ENCODE measurements at places on chromosomes 16 and 17.

GRCh38 chr16:11213373-11213772 is 42.6 kb downstream of the SOCS1 start:
- DNase-seq = no peak

DNA sequence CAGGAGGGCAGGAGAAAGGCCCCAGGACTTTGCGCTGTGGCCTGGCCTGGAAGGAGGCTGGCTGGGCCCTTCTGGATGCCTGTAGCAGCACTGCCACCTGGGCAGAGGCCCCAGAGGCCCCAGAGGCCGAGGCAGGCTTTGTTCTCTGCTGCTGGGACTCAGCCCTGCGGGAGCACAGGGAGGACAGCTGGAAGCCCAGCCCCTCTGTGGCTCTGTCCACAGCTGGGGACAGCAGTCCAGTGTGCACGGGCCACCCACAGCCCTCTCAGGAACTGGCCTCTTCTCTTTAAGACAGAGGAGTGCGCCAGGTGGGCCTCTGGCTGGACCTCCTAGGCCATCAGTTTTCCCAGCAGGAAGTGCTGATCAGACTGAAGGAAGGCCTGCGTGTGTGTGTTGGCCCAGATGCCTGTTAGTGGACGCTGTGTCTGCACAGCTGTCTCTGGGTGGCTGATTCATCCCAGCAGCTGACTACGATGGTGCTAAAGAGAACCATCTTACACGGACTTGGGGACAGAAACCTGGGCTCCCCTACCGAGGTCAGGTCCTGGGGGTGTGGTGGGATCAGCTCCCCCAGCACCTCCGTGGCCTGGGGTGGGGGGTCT is 26.9 kb upstream of the ZNF750 start:
- DNase-seq = no peak

- DNase-seq = no peak
Observed at GRCh38 chr17:57356719-57357391, 100.5 kb downstream of the MSI2 start.

- DNase-seq = no peak
Observed at GRCh38 chr17:79246225-79247190, 171.9 kb downstream of the ENGASE start.

- no peak for DNase-seq
Observed at GRCh38 chr16:66154801-66155200, 211.7 kb upstream of the CDH5 start.

DNA sequence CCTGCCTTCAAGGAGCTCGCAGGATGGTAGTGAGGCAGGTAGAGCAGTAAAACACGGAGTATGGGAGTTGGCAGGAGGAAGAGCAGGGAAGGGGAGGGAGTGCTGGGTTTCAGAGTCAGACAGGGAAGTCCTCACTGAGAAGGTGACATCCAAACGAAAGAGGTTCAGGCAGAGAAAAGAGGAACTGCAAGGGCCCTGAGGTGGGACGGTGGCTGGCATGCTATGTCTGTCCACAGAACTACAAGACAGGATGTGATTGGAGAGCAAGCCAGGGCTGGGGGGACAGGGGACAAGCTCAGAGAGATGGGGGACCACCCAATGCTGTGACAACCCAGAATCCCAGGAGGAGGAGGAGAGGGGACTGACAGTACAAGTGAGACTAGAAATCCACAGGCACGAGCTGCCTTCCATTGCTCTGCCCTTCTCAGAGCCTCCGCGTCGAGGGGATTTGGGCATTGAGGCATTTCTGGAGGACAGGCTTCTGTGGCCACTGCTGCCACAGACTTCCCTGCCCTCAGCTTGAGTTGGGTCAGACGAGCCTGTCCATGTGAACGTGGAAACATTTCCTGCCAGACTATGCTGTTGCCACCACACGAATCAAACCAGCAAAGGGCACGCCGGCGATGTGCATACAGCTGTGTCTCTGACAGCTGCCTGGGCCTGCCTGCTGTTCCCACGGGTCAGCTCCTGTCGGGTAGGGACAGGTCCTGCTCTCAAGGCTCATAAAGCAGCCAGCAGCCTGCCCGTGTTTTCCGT is 100.1 kb downstream of the RAB11FIP4 start:
- DNase-seq = peak; percentile 59

DNA sequence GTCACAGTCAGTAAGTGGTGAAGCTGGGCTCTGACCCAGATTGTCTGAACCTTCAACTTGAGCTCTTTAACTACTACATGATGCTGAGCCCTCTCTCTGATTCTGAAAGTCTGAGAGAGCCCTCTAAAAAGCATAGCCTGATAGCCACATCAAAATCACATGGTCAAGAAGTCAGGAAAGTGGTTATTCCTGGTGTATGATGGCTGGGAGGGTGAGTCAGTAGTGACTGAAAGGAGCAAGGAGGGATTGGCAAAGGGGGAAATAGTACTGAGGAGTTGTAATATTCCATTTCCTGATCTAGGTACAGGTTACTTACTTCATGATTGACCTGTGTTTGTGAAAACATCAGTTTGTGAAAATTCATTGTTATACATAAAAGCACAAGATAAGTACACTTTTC is 89.1 kb downstream of the SSH2 start:
- DNase-seq = no peak

DNA sequence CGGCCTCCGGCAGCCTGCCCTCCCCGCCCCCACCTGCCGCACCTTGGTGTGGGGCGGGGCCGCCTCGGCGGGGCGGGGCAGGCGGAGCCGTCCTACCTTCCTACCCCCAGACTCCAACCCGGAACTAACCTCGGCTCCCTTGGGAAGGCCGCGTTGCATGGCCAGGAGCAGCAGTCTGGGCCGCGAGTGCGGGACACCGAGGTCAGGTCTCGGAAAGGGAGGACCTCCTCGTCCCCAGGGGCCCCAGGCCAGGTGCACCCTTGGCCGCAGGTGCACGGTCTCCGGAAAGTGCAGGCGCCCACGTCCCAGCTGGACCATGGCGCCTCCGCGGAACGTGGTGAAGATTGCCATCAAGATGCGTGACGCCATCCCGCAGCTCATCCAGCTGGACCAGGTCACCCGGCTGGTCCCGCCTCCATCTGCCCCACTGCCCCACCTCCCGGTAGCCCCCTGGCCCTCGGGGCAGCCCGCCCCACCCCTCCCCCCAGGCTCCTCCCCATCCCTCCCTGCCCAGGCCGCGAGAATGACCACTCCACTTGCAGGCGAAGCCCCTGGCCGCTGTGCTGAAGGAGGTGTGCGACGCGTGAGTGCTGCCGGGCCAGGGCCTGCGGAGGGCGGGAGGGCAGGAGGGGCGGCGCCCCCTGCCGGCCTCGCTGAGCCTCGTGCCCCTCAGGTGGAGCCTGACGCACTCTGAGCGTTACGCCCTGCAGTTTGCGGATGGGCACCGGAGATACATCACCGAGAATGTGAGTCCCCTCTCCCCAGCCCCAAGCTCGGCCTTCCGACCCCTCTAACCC is at the start of gene ELMO3:
Gene ELMO3 (plus strand): TSS at position 121 of the 797 bp plus-strand sequence. CDS start 196 bp downstream, at position 317.
- no peak for DNase-seq

DNA sequence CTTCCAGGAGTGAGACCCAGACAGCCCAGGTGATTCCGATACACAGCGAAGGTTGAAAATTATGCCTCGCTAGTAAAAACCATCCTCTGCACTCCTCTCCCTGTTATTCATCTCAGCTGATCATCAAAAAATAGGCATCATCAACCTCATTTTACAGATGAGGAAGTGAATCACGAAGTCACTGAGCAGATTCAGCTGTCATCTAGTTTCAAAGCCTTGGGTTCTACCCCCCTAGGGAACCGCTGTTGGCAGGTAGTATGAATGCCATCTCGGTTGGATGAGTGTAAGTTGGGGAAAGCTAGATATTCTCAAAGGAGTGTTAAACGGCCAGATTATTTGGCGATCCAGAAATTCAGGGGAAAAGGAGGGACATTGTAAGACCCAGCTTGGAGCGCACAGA is 2.0 kb downstream of the CRYM start:
- DNase-seq = no peak

DNA sequence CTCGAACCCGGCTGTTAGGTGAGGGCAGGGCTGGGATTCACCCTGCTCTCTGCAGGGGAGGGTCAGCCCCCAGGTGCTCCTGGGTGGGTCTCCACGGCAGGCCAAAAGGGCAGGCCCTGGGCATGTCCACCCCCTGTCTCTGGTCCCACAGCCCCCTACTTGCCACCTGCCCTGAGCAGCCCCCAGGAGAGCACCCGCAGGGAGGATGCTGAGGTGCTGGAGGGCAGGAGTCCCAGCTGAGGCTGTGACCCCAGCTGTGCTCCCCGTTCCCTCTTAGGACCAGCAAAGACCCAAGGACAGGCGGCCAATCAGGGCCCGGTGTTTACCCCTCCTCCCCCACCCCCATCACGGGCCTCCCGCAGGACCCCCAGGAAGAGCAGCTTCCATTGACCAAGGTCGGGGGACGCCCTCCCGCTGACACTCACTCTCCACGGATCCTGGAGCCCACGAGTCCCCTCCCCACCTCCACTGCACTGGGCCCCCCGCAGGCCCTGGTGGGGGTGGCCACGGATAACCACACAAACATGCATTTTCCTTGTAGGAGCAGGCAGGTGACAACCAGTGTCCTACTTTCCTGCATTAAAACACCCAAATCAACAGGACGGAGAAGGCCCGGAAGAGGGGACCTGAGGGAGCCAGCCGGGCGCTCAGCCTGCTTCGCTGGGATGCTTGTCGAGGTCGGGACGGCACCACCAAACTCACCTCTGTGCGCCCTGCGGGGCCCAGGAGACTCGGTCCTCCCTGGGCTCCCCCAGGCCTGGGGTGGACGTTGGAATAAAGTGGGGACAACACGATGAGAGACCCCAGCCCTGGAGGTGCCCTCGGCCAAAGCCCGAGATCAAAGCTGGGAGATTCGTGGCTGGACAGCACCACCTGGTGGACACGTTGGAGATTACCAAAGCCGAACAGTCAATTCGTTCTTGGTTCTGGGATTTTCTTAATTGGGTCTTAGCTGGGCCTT is 22.5 kb upstream of the ENPP7 start:
- peak; percentile 61 for DNase-seq

DNA sequence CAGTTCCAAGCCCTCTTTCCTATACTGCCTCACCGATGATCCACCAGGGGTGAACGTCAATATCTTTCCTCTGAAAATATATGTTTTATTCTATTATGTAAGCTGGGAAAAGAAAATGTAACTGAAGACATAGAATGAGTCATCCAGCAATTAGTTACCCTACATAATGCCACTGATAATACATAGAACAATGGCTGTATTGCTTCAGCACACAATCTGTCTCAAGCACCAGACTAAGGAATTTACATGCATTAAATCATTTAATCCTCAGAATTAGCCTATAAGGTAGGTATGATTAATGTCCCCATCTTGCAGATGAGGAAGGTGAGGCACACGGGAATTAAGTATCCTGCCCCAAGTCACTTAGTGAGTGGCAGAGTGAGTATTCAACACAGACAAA is 472.8 kb downstream of the TOX3 start:
- DNase-seq = no peak

GRCh38 chr17:42553161-42553818 is 567 bp downstream of the HSD17B1 start:
- no peak for DNase-seq

GRCh38 chr17:2380226-2380922 is 20.5 kb downstream of the MNT start:
- no peak for DNase-seq

Data from activated B cell treated with CpG ODN at 0.5 μM for 24 hours (primary cell).